Fibroblast of pulmonary artery (primary cell): ENCODE measurements at places on chromosomes 2 and 18.

- DNase-seq: no peak
Observed at GRCh38 chr18:60096428-60096827, 196.6 kb downstream of the PMAIP1 start.

DNA sequence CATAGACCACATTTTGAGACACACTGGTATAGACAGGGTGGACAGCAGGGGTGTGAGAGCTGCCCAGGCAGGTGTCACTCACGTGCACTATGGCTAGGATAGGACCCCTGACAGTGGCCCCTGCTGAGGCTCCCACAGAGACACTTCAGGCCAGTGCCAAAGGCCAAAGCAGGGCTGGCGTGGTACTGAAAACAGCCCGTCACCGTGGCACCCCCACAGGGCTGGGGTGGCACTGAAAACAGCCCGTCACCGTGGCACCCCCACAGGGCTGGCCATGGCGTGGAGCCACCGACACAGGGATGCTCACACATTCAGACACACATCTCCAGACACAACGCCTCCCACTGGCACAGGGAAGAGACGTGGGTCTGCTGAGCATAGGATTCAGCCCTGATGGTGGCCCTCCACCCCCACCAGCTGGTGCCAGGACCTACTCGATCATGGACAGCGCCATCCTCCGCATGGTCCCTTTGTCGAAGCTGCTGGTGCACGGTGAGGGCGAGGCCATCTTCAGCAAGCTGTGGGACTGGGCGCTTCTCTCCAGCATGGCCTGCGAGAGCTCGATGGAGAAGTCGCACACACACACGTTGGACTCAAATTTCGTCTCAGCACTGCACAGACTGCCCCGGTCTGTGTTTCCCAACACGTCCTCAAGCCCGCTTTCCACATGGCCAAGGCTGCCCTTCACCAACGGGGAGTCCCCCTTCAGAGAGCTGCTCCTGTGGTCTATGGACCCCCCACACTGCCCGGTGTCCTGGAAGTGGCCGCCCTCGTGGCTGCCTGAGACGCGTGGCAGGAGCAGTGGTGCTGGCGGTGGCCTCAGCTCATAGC lies 34.1 kb downstream of the ANKMY1 start:
- no peak for DNase-seq

GRCh38 chr2:100321179-100321865 lies 979 bp downstream of the LONRF2 start:
- peak; percentile 42 for DNase-seq

GRCh38 chr2:27737676-27738348 lies 33.7 kb upstream of the MRPL33 start:
- peak; percentile 98 for DNase-seq

GRCh38 chr2:98134172-98135005 lies 47.4 kb downstream of the VWA3B start:
- peak; percentile 7 for DNase-seq

DNA sequence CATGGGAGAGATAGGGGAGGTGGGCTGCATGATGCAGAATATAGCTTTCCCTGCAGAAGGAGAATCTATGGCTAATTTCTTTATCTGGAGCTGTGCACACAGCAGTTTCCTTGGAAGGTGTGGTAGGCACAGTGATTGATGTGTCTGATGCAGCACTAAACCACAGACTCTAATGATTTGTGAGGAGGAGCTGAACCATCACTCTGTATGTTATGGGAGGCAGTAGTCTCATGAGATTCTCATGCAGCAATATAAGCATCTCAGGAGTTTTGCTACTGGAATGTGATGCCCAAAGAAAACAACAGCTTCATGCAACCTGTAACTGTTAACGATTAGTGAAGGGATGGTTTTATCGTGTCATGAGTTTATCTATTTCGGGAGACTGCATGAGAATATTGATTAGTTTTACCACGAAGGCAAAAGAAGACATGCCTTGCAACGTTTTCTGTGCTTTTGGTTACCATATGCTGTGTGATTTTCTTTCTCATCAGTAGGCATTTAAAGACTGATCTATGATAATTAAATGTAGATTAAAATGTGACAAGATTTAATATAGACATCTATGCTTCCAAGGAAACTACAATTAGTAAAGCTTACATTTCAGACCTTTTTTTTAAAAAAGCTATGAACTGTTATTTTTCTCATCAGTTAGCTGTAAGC lies 286.8 kb downstream of the ARL6IP6 start:
- DNase-seq: no peak

- DNase-seq: no peak
Observed at GRCh38 chr18:13359210-13359609, 140.7 kb downstream of the LDLRAD4 start.

- no peak for DNase-seq
Observed at GRCh38 chr18:56302156-56302555, 336.2 kb downstream of the TXNL1 start.

DNA sequence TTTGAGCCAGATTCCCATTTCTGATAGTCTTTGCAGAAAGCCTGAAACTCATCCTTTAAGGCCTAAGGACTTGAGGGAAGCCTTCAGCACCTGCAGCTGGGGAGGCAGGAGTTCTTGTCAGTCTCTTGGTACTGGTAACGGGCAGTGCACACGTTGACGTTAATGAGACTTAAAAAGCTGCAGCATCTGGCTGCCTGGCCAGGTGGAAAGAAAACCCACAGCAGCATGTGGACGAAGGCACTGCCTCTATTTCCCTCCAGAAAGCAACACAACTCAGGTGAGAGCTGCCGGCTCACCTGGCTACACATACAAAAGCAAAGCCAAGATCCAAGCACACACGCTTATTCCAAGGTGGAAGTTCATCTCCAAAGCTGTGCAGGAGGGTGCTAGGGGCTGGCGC lies 178.8 kb downstream of the ANAPC1 start:
- DNase-seq: no peak

DNA sequence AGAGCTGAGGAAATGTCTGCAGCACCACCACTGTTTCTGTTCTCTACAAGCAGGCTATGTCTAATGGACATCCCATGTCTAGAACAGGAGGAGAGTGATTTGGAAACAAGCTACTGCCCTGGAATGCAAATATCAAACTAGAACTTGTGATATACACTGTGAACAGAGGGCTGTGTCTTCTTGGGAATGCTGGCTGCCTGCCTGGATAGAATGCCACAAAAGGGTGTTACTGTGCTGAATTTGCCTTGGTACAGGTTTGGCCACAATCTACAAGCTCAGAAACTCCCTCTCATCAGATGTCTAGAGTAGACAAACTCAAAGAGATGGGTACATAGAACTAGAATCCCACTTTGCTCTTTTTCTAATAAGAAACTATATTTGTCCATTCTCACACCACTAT lies 170.5 kb downstream of the NYAP2 start:
- DNase-seq: no peak

- DNase-seq: no peak
Observed at GRCh38 chr2:225573603-225574002, 174.1 kb downstream of the NYAP2 start.

DNA sequence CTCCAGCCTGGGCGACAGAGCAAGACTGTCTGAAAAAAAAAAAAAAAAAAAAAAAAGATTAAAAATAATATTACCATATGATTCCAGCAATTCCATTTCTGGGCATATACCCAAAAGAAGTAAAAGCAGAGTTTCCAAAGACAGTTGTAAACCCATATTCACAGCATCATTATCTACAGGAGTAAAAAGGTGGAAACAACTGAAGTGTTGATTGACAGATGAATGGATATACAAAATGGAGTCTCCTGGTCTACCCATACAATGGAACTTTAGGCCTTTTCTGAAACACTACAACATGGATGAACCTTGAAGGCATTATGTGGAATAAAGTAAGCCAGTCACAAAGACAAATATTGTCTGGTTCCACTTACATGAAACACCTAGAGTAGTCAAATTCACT lies 5.7 kb downstream of the RNU4ATAC start:
- no peak for DNase-seq
